ENCODE measurements at places on chromosomes 13 and 19. TPM values are rescaled to one million over a fixed set of nuclear protein-coding genes. Genes with fewer than 3 reads are reported as not detected.

The EHD2 gene
- total RNA-seq = 159 TPM

The C1QTNF9B gene
- not detected for total RNA-seq

The SDHAF1 gene
- 8.8 TPM for total RNA-seq

The LILRA5 gene
- not detected for total RNA-seq

The KIR2DL1 gene
- total RNA-seq = not detected

The C19orf67 gene
- total RNA-seq = not detected

The CYSLTR2 gene
- total RNA-seq = 0.48 TPM

The ZNF490 gene
- total RNA-seq = 8.2 TPM

The ZNF665 gene
- total RNA-seq = 3.4 TPM

The ZNF780B gene
- 12.0 TPM for total RNA-seq

The OXGR1 gene
- 0.36 TPM for total RNA-seq

The SRRM5 gene
- total RNA-seq = 0.23 TPM

The NOP53 gene
- 79.4 TPM for total RNA-seq

The SERTAD3 gene
- 49.7 TPM for total RNA-seq

- peak; percentile 89 for DNase-seq
These were observed 97.0 kb upstream of the MBNL2 start for GRCh38 chr13:97124915-97125809.

- no peak for DNase-seq
These were observed 3.6 kb upstream of the CACNG8 start for GRCh38 chr19:53958823-53959757.

DNA sequence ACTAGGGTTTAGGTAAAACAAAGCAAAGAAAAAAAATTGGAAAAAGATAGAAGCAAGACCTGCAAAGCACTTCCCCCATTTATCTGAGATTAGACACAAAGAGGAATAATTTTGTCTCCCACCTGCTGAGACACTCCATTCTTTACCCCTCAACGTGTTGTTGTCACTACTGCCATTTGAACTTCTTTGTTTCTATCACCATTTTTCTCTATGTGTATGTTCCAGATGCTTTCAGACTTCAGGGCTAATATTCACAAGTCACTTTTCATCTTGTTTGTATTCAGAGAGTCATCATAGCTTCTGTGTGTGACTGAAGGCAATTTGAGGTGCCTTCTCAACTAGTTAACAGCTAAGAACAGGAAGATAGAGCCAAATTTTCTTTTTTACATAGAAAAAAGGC, 512.5 kb downstream of the TBC1D4 start:
- no peak for DNase-seq

- no peak for DNase-seq
These were observed 32.6 kb downstream of the SHISA2 start for GRCh38 chr13:26019251-26019650.

- DNase-seq = no peak
These were observed 1.5 kb downstream of the WASF3 start for GRCh38 chr13:26558987-26559386.

- peak; percentile 3 for DNase-seq
These were observed 28.6 kb upstream of the CYP2B6 start for GRCh38 chr19:40962460-40962961.

DNA sequence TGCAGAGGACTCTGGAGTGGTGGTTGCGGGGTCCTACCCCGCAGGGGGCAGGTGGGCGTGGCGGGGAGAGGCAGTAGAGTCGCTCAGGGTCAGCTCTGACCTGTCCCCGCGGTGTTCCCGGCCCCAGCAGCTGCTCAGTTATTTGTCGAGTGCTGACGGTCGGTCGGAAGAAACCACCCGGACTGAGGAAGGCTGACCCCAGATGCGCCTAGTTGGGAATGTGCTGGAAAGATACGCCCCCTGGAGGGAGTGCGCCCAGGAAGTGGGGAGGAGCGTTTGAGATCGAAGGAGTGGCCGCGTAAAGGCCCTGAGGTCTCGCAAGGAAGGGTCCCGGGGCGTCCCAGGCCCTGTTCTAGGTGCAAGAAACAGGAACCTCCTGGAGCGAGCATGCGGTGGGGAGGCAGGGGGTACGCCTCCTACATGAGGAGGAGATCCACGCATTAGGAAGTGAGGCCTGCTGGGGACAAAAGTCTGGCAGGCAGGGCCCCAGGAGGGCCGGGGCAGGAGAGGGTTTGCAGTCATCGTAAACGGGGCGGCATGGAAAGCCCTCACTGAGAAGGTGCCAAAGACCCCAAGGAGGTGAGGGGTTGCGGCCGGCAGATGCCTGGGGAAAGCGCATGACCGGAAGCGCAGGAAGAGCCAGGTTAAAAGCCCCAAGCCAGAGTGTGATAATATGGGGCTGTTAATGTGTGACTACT, 9.2 kb downstream of the CCDC8 start:
- peak; percentile 33 for DNase-seq

GRCh38 chr19:56619121-56619520, 23.8 kb upstream of the SMIM17 start:
- no peak for DNase-seq

GRCh38 chr19:33508431-33508830, 13.2 kb downstream of the PEPD start:
- DNase-seq = no peak

DNA sequence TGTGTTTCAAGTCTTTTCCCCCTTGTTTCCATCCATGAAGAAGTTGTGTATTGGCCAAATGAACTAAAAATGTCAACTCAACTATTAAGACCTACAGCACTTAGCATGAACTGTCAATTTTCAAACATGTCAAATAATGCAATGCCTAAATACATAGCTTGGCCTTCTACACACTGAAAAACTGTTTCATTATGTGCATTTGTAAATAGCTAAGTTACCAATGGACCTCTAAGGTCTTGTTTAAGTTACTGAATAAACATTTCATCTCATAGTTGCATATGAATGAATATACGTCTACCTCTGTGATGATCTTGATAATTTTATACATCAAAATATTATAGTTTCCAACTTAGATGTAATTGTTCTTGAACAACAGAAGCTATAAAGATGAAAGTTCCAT, 744.5 kb downstream of the EFNB2 start:
- DNase-seq = no peak

DNA sequence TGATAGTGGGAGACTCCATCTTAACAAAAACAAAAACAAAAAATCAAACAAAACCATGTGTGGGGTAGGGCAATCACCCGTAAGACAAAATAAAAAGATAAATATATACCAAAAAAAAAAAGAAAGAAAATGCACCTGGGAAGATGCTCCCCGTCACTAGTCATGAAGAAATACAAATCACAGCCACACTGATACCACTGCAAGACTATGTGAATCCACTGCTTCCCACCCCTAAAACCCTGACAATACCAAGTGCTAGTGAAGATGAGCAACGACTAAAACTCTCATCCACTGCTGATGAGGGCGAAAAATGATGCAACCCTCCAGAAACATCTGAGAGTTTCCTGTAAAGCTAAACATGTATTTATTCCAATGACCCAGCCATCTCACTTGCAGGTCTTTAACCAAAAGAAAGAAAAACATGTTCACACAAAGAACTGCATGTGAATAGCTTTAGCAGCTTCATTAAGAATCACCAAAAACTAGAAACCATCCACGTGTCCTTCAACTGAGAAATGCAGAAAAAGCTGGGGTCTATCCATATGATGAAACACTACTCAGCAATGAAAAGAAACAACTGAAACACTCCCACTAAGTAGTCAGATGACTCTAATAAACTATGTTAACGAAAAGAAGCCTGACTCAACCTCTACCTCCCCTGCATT, 31.7 kb downstream of the BRD4 start:
- no peak for DNase-seq

- DNase-seq = no peak
These were observed 6.5 kb upstream of the SLC44A2 start for GRCh38 chr19:10618846-10619245.

DNA sequence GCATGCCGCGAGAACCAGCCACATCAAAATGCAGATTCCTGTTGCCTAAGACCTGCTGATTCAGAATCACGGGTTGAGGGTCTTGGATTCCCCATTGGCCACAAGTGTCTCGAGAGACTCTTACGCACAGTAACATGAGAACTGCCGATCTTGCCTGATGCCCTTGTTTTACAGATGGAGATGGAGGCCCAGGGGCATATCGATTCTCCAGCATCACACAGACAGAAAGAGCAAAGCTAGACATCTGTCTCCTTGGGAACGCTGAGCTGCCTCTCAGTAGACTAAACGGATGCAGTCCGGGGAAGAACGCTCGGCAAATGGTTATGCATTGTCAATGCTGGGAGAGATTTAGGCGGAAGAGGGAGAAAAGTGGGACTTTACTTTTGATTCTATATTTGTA, 5.4 kb downstream of the NLRP12 start:
- no peak for DNase-seq

- DNase-seq = peak; percentile 86
These were observed 488.8 kb downstream of the IRS2 start for GRCh38 chr13:109297628-109298027.

DNA sequence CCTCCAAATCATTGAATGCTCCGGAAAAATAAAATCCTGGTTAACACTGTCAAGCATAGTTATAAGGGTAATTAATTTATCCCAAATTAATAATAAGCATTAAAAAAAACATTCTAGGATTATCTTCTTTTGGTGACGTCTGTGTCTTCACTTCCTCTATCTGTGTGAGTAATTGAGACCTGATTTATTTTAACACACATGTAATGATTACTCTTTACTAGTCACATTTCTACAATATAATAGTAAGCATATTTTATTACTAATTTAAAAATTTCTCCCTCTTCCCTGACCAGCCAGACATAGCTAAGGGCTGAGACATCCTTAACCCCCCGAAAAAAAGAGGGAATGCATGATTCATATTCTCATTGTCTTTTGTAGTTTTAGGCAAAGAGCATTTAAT, 2.3 kb downstream of the FNDC3A start:
- DNase-seq = peak; percentile 56

DNA sequence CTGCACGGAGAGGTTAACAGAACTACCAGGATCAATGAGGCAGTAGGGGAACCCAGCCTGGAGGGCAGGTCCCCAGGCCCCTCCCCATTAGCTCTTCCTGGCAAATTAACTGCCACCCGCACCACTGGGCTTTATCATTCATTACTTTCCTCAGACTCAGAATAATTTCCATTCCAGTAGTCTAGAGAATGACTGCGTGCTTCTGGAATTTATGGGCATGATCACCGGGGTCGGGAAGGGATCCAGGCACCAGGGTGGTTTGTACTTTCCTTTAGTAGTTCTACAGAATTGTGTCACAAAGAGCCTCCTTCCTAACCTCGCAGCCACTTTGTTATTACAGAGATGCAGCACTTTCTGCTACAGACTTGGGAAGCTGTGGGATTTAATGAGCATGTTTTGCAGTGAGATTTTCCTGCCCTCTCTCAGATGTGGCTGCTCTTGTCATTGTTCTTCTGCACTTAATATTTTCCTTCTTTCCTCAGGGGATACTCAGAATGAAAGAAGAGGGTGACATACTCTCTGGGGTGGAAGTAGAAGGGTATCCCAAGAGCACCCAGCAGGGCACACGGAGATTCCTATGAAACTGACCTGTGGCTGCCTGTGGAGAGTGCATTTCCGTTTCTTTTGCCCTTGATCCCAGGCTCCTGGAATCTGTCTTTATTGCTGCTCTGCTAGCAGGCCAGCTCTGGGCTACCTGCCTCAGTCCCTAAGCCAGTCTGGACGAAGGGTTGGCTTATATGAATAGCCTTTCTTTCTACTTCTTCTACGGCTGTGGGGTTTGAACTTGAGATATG, 285.0 kb upstream of the SLC10A2 start:
- peak; percentile 72 for DNase-seq

DNA sequence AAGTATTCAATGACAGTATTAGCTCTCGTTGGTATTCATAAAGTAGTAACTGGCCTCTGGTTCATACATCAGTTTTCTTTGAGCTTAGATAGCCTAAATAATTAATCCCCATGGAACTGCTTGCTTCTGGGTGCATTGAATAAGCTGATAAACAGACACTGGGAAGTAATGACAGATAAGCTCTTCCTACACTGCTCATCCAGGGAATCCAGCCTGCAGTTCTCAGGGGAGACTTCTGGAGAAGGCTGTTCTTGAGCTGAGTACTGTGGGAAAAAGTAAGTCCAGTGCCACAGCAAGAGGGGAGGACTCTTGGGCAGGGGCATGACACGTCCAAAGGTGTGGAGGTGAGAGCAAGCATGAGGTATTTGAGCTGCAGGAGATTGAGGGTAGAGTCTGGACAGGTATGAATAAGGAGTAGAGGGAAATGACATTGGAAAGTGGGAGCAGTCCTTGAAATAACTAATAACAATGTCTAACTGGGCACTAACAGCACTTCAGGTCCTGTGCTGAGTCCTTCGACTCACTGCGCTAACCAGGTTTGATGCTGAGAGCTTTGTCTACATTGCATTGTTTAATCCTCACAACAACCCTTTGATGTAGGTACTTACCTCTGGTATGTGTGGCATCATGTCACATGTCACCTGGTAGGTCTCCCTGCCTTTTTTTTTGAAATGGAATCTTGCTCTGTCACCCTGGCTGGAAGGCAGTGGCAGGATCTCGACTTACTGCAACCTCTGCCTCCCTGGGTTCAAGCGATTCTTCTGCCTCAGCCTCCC, 7.2 kb downstream of the GARRE1 start:
- DNase-seq = no peak

- DNase-seq = peak; percentile 53
These were observed 11.1 kb downstream of the ZC3H13 start for GRCh38 chr13:46041419-46041839.

GRCh38 chr19:18208098-18208951, 4.5 kb upstream of the RAB3A start:
- peak; percentile 55 for DNase-seq

DNA sequence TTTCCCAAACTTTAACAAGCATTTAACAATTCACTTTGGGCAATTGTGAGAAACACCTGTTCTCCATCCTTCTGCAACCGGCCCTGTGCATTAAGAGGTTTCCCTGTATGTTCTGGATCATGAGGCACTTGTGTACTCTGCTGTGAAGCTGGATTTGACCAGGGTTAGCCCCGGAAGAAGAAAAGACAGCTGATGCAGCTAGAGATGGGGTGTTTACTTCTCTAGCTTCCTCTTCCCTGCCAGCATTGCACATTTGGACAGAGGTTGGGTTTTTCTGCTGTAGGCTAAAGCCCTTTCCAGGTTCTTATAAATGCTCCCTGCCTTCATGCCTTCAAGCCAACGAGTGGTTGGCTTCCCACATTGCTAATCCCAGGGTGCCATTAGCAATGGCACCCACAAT, 20.9 kb downstream of the MBD3L2B start:
- DNase-seq = no peak

DNA sequence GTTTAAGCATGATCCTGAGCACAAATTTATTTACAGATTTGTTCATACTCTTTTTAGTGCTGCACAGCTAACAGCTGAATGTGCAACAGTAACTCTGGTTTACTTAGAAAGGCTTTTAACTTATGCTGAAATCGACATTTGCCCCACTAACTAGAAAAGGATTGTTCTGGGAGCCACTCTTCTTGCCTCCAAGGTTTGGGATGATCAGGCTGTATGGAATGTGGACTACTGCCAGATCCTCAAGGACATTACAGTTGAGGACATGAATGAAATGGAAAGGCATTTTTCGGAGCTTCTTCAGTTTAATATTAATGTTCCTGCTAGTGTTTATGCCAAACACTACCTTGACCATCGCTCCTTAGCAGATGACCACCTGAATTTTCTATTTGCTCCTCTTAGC, 16.0 kb downstream of the ZNF100 start:
- DNase-seq = peak; percentile 36
